ENCODE measurements at places on chromosomes 2 and 18.

DNA sequence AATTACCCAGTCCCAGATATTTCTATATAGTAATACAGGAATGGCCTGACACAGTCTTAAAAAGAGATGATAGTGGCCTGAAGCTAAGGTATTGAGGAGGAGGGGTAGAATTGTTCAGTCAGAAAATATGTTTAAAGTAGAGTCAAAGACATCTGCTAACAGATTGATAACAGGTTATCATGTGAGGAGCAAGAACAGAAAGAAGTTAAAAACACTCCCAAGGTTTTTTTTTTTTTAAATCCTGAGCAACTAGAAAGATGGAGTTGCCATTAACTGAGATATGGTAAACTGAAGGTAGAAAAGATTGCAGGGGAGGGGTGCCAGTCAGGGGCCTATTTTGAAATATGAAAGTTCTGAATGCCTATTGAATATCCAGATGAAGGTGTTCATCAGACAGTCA lies 43.1 kb downstream of the SP3 start:
- no peak for DNase-seq

DNA sequence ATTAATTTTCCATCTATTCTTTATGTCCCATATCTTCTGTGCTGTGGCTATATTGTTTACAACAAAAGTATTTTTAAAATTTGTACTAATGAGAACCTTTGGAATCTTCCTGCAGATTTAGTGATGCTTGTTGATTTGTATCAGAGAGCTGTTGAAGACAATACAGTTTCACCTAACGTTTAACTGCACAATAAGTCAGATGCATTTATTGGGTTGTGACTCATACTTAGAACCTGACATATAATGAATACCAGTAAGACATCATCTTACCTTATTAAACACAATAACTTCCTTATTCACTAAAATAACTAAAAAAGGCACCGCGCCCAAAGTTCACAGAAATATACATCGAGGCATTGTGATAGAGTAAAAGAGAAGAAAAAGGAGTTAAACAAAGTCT lies 43.8 kb upstream of the IL1R1 start:
- DNase-seq: no peak

- no peak for DNase-seq
Observed at GRCh38 chr2:161199912-161200701, 39.9 kb downstream of the TANK start.

GRCh38 chr2:67251741-67252140 lies 145.4 kb upstream of the ETAA1 start:
- DNase-seq: no peak

DNA sequence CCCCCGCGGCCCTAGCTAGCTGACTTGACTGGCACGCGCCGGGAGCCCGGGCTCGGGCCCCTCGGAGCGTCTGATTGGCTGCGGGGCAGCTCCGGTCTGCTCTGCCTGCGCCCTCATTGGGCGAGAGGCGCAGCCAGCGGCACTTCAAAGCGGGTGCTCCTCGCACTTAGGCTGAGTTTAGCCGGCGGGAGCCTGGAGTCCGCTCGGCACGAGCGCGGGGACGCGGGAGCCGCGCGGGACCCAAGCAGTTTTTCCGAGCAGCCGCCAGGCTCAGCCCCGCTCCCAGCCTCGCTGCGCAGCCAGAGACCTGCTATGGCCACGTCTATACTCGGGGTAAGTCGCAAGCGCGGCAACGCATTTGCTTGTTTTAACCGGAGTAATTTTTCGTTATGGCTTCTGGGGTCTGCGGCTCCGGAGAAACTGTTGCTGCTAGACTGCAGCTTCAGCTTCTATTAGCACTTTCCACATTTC lies at the start of gene SP9:
TSS of gene SP9 (plus strand) at position 174 of the 471 bp plus-strand sequence. CDS start at position 313, 139 bp downstream.
- DNase-seq: no peak

DNA sequence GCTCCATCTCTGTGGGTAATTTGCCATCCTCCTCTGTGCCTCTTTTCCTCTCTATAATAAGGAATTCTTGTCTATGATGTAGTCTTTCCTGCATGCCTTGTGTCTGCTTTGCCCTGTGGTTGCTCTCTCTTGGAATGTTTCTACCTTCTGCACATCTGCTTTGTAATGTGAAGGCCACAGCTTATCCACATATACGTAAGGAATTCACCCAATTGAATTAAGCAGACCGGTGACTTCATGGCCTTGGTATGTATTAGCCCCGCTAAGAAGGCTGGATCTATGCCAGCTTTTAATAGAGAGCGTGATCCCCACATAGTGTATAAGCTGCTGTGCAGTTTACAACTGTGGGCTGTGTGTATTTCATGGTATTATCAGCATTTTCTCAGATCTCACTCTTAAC lies 274.7 kb downstream of the RNF144A start:
- DNase-seq: no peak

DNA sequence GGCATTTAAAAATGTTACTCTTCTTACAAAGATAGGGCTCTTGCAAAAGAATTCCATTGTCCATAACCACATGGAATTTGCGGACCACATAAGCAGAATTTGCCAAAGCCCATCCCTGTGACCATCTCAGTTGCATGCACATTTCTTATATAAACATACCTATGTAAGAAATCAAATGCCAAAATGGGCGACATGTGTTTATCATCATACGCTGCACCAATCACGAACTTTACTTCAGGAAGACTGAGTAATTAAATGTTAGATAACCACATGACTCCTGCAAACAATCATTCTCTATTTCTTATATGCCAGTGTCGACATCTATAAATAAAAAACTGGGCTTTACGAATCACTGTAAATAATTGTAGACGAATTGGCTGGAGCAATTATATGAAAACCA lies 186.1 kb upstream of the RBMS1 start:
- DNase-seq: no peak
